BJ (cell line): ENCODE measurements at places on chromosomes 6 and 20.

- DNase-seq = no peak
Measured at GRCh38 chr6:121533321-121533841, 97.9 kb downstream of the GJA1 start.

DNA sequence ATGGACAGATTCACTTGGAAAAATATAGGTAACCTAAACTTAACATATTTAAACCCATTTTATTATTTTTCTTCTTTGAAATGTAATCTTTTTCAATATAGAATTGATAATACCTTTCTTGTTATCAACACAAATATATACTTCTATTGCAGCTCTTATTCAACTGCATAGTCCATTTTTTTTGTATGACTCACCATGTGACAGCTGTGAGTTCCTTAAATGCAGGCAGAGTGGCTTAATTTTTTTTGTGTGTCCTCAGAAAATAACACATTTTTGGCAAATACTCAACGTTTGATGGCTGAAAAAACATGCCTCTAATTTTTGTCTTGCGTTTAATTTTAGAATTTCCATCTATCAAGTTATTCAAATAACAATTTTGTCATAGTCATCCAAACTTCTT is 454.8 kb downstream of the PHF3 start:
- DNase-seq = no peak

- DNase-seq = no peak
Measured at GRCh38 chr6:48714250-48714649, 603.3 kb upstream of the PTCHD4 start.

GRCh38 chr6:121285041-121285440 is 49.2 kb downstream of the TBC1D32 start:
- DNase-seq = peak; percentile 17

DNA sequence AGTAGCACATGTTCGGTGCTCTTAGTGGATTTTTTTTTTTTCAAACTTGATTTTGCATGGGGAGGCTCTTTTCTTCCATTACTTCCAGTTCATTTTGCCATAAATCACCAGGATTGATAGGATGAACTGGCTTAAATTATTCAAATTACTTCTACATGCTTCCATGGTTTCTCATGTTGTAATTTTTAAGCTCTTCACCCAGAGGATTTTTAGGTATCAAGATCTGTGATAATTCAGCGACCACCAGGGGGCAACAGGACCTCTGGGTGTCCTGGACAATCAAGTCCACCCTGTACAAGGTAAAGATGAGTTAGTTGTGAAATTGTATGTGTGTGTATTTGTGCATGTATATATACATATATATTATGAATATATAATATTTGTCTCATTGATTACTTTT is 4.2 kb upstream of the EPHA7 start:
- DNase-seq = no peak

- DNase-seq = no peak
Measured at GRCh38 chr20:55701467-55701866, 303.9 kb downstream of the CBLN4 start.

GRCh38 chr6:37913210-37913609 is 93.7 kb downstream of the ZFAND3 start:
- no peak for DNase-seq

- DNase-seq = no peak
Measured at GRCh38 chr20:58746620-58747019, 54.0 kb downstream of the NPEPL1 start.

DNA sequence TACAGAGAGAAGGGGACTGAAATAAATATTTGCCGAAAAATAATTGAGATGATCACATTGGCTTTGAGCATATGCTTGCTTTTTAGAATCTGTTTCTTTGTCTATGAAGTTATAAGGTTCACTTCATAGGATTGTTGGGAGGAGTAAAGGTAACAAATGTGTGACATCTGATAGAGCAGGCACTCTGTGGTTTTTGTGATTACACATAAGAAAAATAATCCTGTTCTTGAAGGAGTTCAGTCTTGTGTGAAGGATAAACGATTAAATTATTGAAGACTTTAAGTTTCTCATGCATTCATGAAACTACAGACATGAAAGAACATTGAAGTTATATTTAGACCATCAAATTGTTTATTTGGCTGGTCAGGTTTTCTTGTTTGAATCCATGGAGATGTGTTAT is 45.0 kb downstream of the QKI start:
- DNase-seq = no peak

DNA sequence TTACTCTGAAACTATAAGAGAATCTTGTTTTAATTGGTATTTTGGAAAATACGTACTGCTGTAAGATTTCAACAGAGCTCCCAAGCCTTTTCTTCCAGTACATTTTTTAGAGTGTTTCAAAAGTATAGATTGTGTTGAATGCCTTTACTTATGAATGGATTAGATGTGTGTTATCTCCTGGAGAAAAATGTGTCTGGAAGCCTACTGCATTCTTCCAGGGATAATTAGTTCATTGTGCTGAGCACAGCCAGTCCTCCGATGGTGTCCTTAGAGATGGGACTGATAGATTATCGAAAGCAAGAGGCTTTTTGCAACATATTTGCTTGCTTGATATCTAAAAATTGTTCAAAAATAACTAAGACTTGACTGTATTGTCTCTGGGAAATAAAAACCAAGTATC is 114.2 kb downstream of the PLEKHG1 start:
- no peak for DNase-seq

- peak; percentile 19 for DNase-seq
Measured at GRCh38 chr6:151999194-151999593, 191.7 kb downstream of the ESR1 start.

DNA sequence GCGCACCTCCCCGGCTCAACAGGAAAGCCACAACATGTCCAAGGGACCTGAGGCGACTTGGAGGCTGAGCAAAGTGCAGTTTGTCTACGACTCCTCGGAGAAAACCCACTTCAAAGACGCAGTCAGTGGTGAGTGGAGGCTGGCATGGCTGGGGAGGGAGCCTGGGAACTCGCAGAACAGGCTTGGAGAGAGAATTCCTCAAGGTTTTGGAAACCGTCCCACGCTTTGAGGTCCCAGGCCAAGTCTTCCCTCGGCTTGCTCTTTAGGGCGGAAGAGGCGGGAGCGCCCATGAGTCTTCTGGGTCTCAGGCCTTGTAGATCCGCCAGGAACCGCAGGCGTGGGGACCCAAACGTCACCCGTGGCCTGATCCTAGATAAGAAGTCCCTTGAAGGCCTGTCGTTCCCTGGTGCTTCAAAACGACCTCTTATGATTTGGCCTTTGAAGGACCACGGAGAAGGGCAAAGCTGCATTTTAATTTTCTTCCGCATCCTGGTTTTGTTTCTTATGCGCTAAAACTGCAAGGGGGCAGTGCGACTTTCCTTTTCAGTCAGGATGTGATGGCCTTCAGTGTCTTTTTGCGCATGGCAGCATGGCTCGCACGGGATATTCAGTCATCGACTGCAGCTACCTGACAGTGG is 2.0 kb downstream of the LAMP5 start:
- DNase-seq = no peak

DNA sequence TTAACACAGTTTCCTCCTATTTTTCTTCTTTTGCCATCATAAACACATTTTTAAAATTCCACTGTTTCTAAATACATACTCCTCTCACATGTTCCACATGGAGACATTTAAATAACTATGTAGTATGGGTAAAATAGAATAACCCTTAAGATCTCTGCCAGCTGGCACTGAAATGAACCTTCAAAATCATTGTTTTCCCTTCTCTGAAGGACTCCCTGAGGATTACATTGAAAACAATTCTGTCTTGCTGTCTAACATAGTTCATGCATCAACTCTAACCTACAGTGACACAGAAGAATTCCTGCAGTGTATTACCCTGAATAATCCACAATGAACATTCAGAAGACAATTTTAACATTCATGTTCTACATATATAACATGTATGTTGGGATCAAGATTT is 1361.8 kb upstream of the CITED2 start:
- DNase-seq = no peak

GRCh38 chr6:140311146-140311545 is 936.7 kb upstream of the CITED2 start:
- DNase-seq = no peak

- DNase-seq = no peak
Measured at GRCh38 chr6:117423754-117424153, 2.0 kb downstream of the ROS1 start.

- DNase-seq = no peak
Measured at GRCh38 chr20:42192321-42192720, 574.1 kb upstream of the CHD6 start.

DNA sequence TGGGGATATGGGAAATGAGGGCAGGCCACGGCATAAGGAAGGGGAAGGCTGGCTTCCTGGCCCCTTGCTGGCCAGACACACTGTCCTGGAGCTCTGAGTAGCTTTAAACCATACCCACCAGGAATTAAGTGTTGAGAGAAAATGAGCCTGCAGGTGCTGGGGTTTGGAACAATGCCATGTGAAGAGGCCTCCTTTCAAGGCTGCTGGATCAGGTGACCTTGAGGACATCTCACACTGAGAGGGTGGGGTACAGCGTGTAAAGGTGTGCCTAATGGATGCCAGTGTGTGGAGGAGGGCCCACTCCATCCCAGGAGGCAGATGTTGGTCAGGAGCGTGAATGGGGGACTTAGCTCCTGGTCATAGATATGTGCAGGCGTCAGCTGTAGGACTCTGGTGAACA is 74.8 kb upstream of the MLN start:
- no peak for DNase-seq

- DNase-seq = no peak
Measured at GRCh38 chr6:15527838-15528617, 134.8 kb downstream of the DTNBP1 start.

DNA sequence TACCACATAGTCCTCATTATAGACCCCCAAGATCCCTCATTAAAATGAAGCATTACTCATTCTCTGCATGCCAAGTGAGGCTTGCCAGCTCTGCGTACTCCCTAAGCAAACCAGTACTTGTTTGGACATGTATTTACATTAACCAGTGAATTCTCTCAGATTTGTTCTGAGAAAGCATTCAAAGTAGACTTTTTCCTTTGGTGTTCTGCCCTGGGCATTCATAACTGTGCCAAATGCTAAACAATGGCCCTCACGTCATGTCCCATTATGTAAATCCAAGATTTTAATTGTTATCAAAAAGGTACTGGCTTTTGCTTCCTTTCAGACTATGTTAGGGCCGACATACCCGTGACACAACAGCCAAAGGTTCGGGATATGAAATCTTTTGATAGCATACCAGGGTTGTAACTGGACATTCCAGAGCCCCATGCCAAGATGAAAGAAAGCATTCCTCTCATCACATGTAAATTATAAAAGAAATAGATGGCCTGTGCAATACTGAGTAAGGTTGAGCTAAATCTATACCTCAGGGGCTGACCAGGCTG is 164.2 kb downstream of the ADAT2 start:
- DNase-seq = no peak

- DNase-seq = peak; percentile 70
Measured at GRCh38 chr6:146871611-146872425, 273.0 kb downstream of the ADGB start.

DNA sequence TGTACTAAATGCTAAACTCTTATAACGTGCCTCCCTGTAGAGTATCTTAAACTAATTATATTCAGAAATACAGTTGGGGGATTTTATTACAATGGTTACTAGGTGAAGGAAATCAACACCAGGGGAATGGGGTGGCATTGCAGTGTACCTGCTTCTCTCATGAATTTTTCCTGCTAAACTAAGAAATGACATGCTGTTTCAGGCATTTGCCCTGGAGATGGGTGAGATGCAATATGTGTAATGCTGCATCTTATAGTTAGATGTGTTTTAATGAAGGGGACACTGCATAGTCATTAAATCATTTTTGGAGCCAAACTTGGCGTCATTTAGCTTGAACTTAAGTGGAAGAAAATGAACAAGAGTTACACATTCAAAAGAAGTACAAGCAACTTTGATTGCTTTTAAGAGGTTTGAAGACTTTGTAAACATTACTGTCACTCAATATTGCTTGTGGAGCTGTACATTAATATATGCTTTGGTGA is 4.3 kb downstream of the EYA4 start:
- DNase-seq = no peak

DNA sequence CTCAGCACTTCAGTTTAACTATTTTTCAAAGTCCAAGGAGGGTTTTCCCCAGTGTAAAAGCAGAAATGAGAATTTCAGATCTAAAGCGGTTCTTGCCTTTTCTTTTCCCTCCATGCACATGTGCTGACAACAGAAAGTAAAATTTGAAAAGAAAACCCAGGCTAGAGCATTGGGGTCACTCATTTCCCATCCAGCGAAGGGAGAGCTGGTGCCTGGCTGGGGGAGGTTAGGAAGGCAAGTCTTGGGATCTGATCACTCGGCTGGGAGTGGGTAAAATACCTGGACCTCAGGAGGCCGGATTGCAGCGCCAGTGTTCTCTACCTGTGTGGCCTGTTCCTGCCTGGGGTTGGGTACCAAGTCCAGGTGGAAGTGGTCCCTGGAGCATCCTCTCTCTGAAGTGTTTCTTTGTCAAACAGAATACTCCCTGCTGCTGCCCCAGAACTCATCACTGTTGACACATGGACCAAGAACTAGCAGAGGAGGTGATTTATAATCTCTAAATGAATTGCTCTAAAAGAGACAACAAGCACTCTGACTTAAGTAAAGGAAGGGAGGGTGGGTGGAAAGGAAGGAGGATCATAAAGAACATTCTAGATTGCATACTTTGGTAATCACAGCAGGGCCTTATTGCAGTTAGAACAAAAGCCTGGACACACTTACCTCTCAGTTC is 136.0 kb downstream of the MTHFD1L start:
- no peak for DNase-seq

DNA sequence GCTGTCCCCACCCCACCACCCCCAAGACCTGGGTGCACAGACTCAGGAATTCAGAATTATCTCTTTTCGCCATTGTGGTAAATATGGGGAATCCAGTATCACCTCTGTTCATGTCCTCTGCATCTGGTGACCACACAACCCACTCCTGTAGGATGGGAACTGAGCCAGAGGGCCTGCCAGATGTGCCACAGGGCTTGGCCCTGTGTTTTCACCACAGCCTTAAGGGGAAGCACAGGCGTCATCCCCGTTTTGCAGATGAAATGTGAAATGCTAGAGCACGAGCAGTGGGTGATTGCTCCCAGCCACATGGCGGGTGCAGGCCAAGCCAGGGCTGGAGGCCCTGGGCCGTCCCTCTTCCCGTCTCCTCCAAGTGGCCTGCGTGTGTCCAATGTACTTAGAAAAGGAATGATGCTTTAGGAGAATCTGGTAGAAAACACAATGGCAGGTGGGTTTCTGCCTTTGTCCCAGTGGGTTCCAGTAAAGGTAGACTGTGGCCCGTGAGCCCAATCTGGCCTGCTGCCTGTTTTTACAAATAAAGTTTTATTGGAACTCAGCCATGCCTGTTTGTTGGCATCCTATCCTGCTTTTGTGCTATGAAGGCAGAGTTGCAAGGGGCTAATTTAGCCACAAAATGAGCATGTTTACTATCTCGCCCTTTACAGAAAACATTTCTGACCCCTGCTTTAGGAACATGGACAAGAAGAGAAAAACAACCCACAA is 309.2 kb downstream of the CDH4 start:
- DNase-seq = no peak

DNA sequence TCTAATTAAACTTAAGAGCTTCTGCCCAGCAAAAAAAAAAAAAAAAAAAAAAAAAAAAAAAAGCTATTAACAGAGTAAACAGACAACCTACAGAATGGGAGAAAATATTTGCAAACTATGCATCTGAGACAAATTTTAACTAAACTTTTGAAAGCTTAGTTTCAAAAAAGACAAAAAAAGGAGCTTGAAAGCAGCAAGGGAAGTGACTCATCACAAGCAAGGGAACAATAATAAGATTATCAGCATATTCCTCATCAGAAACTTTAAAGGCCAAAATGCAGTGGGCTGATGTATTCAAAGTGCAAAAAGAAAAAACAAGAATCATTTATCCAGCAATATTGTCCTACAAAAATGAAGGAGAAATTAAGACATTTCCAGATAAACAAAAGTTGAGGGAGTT is 158.6 kb downstream of the RNF144B start:
- DNase-seq = no peak

- DNase-seq = no peak
Measured at GRCh38 chr20:10674684-10675449, 1.1 kb upstream of the JAG1 start.
